Nucleus accumbens (tissue), 56 donors: ENCODE measurements at places on chromosomes 3 and 15.
A peak's percentile ranks its signal among the peaks of the same experiment; 100 is the strongest.

- peak; percentile 64 for DNase-seq
Measured at GRCh38 chr3:126394179-126394976, at the start of gene CFAP100. TSS of gene CFAP100 (plus strand) at chr3:126394909. CDS start at chr3:126396001, 1,092 bp downstream.

- no peak for DNase-seq
Measured at GRCh38 chr3:9778143-9779074, 8.7 kb upstream of the CAMK1 start.

- DNase-seq, result no peak
Measured at GRCh38 chr3:64291345-64291744, 66.1 kb upstream of the PRICKLE2 start.

DNA sequence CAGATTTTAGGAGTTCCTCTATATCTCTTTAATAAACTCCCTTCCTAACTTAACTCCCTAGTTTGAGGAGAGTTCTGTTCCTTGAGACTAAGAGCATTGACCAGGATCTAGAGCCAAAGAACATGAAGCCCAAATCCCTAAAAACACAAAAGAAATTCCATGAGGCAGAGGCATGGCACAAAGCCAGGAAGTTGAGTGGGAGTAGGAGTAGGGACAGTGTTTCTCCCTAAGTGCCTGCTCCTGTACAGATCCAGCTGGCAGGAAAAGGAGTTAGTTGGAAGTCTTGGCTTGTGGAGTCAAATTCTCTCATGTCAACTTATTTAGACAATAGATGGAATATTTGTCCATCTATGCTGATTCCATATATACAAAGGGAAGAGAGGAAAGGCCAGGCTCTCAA is 11.4 kb downstream of the ACTC1 start:
- DNase-seq, result no peak
